G401 (cell line): ENCODE measurements at places on chromosomes 11 and 22. TPM values are rescaled to one million over a fixed set of nuclear protein-coding genes. Genes with fewer than 3 reads are reported as not detected.

The AQP11 gene
- total RNA-seq, result 0.47 TPM in 1 of 2 replicates, not detected in the other

The TMPRSS4 gene
- total RNA-seq, result not detected in 2 replicates

The KCNJ11 gene
- 2.6 and 4.3 TPM in 2 replicates for total RNA-seq

The SCN2B gene
- total RNA-seq, result 0.10 TPM in 1 of 2 replicates, not detected in the other

The APOA1 gene
- not detected in 2 replicates for total RNA-seq

The LMO2 gene
- total RNA-seq, result 0.18 TPM in 1 of 2 replicates, not detected in the other

The SPI1 gene
- total RNA-seq, result not detected in 2 replicates

The JHY gene
- 0.81 TPM in 1 of 2 replicates, not detected in the other for total RNA-seq

The BLID gene
- not detected in 2 replicates for total RNA-seq

The KRTAP5-11 gene
- not detected in 2 replicates for total RNA-seq

The NOX4 gene
- not detected in 2 replicates for total RNA-seq

The NUCB2 gene
- total RNA-seq, result 5.6 and 19.7 TPM in 2 replicates

The USP2 gene
- 0.75 and 1.8 TPM in 2 replicates for total RNA-seq

The GVQW3 gene
- 1.4 and 5.2 TPM in 2 replicates for total RNA-seq

The OR51B4 gene
- total RNA-seq, result not detected in 2 replicates

The TPBGL gene
- not detected in 2 replicates for total RNA-seq

The SYT13 gene
- not detected in 2 replicates for total RNA-seq

The SYT7 gene
- total RNA-seq, result 1.6 and 3.4 TPM in 2 replicates

The OR2D2 gene
- not detected in 2 replicates for total RNA-seq

The DNAJB7 gene
- total RNA-seq, result not detected in 2 replicates

The GNAZ gene
- 13.0 and 17.2 TPM in 2 replicates for total RNA-seq

The DEFB131B gene
- total RNA-seq, result not detected in 2 replicates

The SLC15A3 gene
- total RNA-seq, result 0.55 TPM in 1 of 2 replicates, not detected in the other
